Mesenteric fat pad (tissue), 1 donor: ENCODE measurements at places on chromosomes 11 and 22.

GRCh38 chr22:44944883-44945601 is 64.8 kb downstream of the PHF21B start:
- DNase-seq, result no peak

DNA sequence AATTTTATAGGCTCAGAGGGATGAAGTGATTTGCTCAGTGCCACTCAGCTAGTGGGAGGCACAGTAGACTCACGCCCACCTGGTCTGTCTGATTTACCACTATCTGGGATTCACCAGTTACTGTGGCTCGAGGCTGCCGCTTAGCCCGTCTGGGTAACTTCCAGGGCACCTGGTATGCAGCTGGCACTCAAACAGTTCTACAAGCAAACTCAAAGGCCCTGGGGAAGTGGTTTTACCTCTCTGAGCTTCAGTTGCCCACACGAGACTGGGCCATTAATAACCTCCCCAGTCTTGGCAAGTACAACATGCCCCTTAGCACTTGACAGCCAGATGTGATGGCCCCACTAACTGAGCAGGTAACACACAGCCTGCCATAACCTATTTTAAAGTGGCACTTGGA is 2.6 kb downstream of the GDPD5 start:
- no peak for DNase-seq

GRCh38 chr11:111540937-111541253 is 375 bp downstream of the LAYN start:
- DNase-seq, result no peak

DNA sequence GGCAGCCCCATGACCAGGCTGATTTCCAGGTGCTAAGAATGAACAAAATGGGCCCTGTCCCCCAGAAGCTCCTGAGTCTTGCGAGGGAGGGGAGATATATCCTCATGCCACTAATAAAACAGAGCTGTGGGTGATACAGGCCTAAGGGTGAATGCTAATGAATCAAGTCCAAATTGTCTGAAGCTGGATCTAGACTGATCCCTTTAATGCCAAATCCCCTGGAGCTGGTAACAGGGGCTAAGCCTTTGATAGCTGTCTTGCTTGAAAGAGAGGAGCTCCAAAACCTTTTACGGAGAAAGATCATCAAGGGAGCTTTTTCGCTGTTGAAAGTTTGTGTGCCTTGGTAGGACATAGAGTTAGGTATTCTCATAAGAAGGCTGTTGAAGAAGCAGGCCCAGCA is 79.7 kb downstream of the PPFIBP2 start:
- DNase-seq, result no peak

DNA sequence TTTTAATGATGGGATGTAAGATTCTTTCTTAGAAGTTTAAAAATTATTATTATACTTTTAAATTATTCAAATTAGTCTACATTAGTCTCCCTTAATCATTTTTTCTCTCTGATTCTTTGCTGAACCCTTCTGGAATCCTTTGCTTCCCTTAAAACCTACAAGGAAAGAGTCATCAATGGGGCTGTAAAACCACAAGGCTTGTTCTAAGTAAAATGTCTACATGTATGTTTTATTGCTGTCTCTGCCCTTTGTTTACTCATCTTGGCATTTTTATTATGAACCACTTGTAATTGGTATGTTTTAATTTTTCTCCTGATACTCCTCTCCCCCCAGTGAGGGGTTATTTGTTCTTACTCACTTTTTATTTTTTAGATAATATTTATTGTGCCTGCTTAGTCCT is 27.4 kb downstream of the FAR1 start:
- no peak for DNase-seq
